CD4-positive, alpha-beta memory T cell (primary cell): ENCODE measurements at places on chromosomes 12 and 14.

DNA sequence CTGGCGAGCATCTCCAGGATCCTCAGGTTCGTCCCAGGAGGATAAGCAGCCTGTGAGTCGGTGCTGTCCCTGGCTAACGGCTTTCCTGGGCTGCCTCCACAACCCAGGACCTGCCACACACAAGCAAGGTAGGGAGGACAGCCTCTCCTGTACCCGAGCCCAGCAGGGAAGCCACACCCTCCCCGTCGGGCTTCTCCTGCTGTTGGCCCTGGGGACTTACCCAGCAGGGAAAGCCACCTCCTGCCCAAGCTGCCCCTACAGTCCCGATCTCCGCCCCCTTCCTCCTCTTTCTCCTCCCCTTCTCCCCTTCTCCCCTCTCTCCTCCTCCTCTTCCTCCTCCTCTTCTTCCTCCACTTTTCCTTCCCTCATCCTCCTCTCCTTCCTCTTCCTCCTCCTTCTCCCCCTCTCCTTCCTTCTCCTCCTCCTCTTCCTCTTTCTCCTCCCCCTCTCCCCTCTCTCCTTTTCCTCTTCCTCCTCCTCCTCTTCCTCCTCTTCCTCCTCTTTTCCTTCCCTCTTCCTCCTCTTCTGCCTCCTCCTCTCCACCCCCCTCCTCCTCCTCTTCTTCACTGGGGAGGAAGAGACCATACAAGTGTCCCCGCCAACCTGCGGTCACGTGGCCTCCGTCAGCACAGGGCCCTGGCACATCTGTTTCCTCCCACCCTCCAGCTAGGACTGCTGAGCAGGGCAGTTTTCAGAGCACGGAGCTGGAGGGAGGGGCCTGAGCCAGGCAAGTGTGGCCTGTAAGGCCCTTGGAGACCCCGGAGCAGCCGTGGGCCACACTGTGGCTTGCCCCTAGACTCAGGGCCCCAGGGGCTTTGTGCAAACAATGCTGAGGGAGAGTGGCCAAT, 17.3 kb upstream of the RFLNA start:
- DNase-seq = no peak

DNA sequence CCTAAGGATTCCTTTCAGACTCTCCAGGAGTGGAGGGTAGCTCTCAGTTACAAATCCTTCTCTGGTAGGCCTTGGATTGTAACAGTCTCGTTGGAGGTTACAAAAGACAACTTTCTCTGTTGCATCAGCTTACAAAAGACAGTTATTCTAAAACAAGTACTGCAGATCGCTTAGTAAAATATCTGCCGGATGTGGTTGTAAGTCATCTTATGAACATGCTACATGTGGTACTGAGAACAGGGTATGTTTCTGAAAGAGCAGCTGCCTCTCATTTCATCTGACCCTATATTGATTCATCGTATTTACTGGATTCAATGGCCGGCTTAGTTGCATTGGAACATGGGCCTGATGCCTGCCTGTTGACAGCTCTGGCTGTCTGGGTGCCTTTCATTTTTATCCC, 157.4 kb downstream of the PTCSC3 start:
- no peak for DNase-seq

- DNase-seq = peak; percentile 21
These were observed 259.2 kb upstream of the CRY1 start for GRCh38 chr12:107352347-107353081.

- DNase-seq = peak; percentile 55
These were observed 771 bp downstream of the DAAM1 start for GRCh38 chr14:59189091-59189785.

DNA sequence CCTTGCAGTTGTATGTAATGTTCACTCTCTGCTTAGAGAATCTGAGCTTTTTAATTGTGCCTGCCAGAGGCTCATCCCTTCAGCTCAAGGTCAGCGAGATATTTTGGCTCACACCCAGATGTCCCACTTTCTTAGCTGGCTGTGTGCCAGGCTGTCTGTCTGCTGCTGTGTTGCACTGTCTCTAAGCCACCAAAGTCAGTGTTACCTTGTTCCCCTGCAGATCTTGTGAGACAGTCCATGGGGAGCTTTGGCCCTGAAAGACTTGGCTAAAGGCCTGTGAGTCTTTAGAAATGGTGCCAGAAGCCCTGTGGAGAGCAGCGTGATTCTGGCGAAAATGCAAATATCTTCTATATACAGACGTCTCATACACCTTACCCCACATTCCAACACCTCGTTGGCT, 293.7 kb downstream of the TTC6 start:
- DNase-seq = no peak

- no peak for DNase-seq
These were observed 6.0 kb downstream of the CDKN1B start for GRCh38 chr12:12723149-12723680.

DNA sequence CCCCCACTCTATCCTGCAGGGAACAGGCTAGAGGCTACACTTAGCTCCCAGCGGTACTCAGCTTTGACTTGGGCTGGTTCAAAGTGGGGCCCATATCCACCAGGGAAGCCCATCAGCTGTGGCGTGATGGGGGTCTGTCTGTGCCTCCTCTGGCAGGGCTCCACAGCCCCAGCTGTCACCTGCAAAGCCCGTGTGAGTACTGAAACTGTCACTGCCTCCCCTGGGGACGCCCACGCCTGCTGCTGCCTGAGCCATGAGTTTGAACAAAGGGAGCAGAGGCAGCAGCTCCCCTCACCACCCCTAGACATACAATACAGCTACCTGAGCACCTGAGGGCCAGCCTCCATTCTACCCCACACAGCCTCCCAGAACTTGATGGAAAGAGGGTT, 5.0 kb downstream of the REM2 start:
- DNase-seq = peak; percentile 24

- DNase-seq = no peak
These were observed 12.6 kb upstream of the LGALS3 start for GRCh38 chr14:55116246-55117030.

- DNase-seq = no peak
These were observed 21.0 kb downstream of the BRF1 start for GRCh38 chr14:105279642-105280361.

- no peak for DNase-seq
These were observed 300.2 kb upstream of the PRKD1 start for GRCh38 chr14:30227876-30228275.

DNA sequence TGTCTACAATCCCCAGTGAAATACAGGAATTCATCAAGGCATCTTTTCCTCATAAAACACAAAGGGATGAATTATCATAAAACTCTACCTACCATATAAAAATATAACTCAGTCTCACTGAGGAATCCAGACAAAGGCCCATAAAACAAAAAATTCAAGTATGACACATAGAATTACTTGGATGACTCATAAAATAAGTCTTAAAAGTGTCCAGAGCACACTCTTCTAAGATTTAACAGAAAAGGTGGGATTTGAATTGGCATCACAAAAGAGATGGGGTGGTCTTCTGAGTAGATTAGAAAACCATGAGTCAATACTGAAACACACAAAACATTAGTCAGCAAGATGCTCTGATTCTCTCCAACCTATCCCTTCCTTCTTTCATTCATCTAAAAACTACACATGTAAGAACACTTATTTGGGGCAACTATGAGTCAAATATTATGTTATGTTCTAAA, 202.7 kb upstream of the GARIN6 start:
- no peak for DNase-seq

- DNase-seq = no peak
These were observed 49.2 kb upstream of the BCAT1 start for GRCh38 chr12:24997970-24998582.

DNA sequence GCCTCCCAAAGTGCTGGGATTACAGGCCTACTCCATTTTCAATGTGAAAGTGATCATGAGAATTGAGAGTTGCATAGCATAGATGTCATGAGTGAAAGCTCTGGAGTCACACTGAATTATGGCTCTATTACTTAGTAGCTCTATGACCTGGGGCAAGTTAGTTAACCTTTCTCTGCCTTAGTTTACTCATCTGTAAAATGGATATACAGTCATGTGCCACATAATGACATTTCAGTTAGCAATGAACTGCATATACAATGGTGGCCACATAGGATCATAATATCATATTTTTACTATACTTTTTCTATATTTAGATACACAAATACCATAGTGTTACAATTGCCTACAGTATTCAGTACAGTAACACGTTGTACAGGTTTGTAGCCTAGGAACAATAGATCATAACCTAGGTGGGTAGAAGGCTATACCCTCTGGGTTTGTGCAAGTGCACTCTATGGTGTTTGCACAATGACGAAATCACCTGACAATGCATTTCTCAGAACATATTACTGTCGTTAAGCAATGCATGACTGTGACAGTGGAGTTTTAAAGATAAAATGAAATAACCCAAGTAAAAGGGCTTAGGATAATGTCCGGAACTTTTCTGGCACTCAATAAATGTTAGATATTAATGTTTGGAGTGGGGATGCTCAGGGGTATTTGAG, 53.1 kb downstream of the ZFYVE26 start:
- DNase-seq = no peak

DNA sequence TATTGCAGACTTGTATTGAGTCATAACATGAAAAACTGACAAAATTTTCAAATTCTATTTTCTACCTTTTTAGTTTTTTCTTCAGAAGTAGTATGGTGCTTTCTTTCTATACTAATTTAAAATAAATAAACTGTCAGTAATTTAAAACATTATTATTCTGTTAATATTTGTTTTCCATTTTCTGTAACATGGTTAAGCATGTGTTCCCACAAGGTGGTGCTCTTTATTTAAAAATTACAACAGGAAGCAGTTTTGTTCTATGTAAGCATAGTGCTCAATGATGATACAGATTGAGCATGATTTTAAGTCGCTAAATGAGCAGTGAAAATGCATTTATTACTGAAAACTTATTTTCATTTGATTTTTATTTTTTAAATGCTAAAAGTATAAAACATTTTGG, 114.6 kb downstream of the PPFIA2 start:
- peak; percentile 32 for DNase-seq

GRCh38 chr14:22007363-22007762, 333.7 kb upstream of the OR4E1 start:
- DNase-seq = no peak

GRCh38 chr12:124898200-124898922, 16.1 kb downstream of the UBC start:
- peak; percentile 67 for DNase-seq

DNA sequence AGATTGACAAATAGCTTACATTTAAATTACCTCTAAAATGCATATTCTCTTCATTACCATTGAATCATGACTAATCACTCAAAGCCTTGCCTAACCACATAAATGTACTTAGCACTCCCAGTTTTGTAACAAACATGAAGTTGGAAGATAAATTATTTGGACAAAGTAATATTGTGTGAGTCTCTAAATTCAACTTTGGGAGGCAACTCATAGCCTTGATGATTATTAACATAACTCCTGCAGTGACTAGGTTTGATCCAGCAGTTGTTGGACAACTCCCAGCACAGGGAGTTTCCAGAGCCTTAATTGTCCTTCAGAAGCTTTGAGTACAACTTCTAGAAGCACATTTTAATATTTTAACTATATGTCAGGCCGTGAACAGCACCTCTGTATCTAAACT, 153.4 kb upstream of the PDZRN4 start:
- DNase-seq = no peak

GRCh38 chr14:91867316-91867988, at the start of gene TC2N:
TSS of gene TC2N (minus strand) at chr14:91867536. CDS start at chr14:91813769, 53,767 bp downstream.
- DNase-seq = peak; percentile 78

- no peak for DNase-seq
These were observed 5.0 kb downstream of the GAPDH start for GRCh38 chr12:6539314-6539682.

DNA sequence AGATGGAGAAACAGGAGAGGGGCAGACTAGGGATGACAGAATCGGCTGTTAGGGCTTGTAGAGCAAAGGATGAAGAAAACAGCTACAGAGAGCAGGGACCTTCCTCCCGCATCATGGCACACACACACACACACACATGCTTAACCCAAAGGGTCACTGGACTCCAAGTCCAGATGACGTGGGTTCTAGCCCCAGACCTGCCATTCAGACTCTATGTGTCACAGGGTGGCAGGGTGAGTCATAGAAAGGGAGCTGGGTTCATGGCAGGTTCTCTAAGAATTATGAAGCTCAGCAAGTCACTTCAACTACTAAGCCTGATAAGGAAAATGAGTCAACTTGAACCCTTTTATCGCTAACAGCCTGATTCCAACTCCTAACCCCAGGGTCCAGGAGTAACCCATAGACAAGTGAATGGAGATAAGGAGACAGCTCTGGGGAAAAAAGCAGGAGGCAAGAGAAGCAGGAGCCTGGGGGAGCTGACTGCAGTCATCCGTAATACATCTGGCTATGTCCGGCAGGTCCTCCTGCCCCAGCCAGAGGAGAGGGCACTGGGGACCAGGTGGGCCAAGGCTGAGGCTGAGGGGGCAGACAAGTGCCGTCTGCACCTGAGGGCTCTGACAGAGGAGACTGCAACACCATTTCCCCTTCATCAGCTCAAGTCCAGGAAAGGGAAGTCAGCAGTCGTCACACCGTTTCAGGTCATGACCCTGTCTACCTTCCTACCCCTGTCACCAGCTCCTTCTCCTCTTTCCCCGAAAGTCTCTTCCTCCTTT, 3.6 kb upstream of the TNFRSF1A start:
- DNase-seq = no peak

GRCh38 chr14:59069163-59069854, 119.2 kb upstream of the DAAM1 start:
- no peak for DNase-seq

- DNase-seq = no peak
These were observed 55.2 kb downstream of the SLC25A21 start for GRCh38 chr14:37116933-37117849.

DNA sequence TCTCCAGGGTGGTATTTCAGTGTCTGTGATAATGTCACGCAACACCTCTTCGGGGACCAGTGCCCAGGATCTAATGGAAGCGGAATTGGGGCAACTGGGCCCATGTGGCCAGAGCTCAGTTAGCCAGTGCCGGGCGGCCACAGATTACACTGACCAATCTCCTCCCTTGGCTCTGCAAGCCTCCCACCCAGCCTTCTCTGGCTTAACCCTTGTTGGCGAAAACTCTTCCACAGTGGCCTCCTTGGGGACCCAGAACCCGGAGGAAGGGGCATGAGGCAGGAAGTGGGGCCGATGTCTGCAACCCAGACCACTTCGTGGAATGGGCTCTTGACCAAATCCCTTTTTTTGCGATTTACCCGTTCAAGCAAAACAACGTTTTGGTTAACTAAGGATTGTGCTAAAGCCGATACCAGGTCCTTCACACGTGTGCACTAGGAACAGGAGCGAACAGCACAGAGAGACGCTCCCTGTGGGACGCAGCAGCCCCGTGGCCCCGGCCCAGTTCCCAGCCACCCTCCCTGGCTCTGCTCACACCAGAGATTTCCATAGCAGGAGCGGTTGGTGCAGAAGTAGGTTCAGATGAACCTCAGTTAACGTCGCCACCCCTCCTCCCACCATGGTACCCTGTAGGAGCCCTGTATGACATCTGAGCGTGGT, 38.2 kb downstream of the SLC8B1 start:
- DNase-seq = no peak

GRCh38 chr14:104792101-104792884, 3.3 kb downstream of the AKT1 start:
- DNase-seq = no peak
